ENCODE measurements at places on chromosomes 13 and 19.

DNA sequence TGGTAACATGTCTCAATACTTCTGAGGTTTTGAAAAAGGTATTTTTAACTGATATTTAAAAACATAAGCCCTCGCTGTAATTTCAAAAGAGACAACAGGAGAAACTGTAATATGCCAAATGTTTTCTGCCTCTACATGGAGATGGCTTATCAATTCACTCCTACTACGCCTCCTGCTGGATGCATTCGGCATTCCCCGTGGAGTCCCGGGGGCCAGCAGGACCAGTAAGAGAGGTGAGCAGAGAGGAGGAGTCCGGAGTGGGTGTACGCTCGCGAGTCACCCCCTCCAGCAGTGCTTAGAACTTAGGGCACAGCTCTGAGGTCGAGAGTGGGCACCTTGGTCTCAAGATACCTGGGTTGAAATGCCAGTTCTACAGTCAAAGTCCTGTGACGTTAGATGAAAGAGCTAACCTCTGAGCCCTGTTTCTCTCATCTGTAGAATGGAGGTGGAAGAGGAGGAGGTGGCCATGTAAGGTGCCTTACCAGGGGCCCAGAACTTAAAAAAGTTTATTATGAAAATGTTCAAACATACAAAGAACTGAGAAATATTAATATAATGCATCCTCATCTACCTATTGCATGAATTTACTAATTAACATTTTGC, 110.2 kb downstream of the STK24 start:
- no peak for DNase-seq

- no peak for DNase-seq
These were observed 152.8 kb downstream of the CYSLTR2 start for GRCh38 chr13:48806522-48806921.

DNA sequence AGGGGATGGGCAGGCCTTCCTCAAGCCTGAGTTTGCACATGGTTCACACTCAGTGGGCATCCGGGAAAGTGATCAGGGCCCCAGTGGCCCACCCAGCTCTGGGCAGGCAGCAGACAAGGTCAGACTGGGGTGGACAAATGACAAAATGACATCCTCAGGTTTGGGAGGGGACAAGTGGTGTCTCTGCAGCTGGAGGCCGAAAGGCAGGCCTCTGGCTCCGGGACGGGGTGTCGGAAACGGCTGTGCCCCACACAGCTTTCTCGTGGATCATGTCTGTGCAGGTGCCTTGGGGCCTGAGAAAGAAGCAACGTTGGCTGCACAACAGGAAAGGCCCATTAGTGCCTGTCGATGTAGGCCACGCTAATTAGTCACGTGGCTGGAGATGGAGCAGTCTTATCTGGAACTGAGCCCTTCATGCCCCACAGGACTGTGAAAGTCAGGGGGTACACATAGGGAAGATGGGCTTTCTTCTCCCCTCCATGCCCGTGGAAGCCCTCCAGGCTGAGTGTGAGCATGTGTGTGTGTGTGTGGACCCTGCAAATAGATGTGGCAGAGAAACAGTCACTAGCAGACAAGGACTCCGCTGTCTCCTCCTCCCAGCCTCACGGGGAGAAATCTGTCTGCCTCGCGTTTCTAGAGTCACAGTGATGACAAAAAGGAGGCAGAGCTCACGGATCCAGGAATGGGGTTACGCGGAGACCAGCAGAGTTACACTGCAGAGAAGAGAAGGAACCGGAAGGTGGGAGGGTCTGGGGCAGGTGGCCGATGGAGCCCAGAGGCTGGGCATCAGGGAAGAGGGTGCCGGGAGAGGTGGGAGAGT, 44.2 kb downstream of the CHST8 start:
- no peak for DNase-seq

GRCh38 chr13:76991432-76991795, 467 bp upstream of the CLN5 start:
- DNase-seq = peak; percentile 21

GRCh38 chr13:110713981-110714796, 689 bp downstream of the ING1 start:
- no peak for DNase-seq
